ENCODE measurements at places on chromosomes 6 and 20.

- DNase-seq = no peak
Observed at GRCh38 chr6:39882531-39882899, 51.7 kb downstream of the MOCS1 start.

GRCh38 chr6:106275692-106276091, 49.9 kb downstream of the ATG5 start:
- DNase-seq = no peak

- no peak for DNase-seq
Observed at GRCh38 chr6:84329516-84329915, 102.1 kb upstream of the CEP162 start.

- no peak for DNase-seq
Observed at GRCh38 chr6:100447081-100447899, 17.4 kb downstream of the SIM1 start.

- no peak for DNase-seq
Observed at GRCh38 chr6:31075528-31075927, 36.8 kb downstream of the C6orf15 start.

DNA sequence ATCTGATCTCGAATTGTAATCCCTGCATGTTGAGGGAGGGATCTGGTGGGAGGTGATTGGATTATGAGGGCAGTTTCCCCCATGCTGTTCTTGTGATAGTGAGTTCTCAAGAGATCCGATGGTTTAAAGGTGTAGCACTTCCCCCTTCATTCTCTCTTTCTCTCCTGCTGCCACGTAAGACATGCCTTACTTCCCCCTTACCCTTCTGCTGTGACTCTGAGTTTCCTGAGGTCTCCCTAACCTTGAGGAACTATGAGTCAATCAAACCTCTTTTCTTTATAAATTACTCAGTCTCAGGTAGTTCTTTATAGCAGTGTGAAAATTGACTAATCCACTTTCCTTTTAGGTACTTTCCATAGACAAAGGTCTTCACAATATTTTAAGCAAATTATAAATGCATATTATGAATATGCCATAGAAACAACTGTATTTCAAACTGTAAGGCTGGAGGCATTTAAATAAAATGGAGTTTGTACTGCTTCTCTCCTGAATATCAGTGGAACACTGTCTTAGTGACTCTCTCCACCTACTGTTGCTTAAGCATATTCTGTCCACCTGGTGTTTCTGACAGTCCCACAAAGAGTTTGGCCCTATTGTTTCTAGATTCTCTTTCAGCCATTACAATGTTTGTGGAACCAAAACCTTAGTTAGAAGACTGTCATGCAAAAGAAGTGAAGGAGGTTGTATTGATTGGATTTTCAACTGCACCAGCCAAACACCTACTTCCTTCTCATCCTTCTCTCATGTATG, 24.3 kb upstream of the IL17A start:
- DNase-seq = no peak

DNA sequence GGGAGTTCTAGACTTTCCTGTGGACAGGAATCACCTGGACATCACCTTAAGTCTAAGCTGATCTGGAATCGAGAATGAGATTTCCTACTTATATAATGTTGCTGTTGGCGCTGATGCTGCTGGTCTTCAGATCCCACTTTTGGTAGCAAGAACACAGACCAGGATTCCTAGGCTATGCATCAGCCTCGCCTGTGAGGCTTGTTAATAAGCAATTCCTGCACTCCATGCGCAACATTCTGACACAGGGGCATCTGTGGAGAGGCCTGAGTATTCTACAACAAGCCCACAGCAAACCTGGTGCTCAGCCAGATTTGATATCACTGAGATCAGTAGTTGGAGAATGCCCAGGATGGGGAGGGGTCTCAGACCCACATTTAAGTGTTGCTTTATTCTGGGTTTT, 52.0 kb upstream of the TRIM26 start:
- no peak for DNase-seq

DNA sequence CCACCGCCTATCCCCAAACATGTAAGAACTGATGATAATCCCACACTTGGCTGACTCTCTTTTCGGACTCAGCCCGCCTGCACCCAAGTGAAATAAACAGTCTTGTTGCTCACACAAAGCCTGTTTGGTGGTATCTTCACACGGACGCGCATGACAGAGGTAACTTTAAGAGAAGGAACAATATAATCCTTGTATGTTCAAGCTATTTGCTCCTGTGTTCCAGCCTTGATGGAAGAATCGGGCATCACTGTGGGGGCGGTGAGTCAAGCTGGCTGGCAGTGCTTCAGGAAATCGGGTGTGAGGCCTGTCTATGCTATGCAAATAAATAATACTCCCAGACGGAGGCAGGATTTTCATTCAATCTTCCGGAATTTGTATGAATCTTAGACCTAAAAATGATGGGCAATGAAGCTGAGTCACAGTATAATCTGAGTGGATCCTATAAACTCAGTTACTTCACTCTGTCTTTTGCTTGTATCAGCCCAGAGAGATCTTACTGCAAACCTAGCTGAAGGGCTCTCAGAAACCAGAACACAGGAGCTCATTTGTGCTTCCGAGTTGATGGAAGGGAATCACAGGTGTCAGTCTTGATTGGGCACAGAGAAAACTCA, 45.2 kb upstream of the NT5E start:
- no peak for DNase-seq

GRCh38 chr6:76843054-76843822, 620.1 kb downstream of the HTR1B start:
- no peak for DNase-seq

GRCh38 chr20:62554214-62554897, 78.6 kb upstream of the GATA5 start:
- no peak for DNase-seq

DNA sequence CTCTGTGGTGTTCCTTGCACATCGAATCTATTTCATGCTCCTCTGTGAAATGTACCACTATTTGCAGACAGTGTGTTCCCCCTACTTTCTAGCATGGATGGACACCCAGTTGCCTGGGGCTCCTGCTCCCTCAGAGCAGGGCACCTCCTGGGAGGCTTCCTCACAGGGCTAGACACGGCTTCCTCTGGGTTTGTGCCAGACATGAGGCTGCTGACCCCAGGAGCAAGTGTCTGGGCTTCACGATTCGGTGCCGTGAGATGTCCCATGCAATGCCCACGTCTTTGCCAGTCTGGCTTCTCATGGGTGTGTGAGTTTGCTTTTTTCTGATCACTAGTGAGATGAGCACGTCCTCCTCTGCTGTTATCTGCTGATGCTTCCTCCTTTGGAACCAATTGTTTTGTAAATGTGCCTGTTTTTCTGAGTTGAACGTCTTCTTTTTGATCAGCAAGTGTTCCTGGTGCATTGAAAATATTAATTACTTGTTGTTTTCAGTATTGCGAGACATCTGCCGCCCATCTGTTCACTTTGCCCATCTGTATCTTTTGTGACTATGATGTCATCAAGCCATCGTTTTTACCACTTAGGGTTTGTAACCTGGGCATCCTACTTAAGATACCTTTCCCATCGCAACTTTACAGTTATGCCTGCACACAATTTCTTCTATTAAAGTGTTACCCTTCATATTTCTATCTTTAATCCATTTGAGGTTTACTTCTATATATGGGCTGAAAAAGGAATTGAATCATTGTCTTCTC, 92.0 kb downstream of the TTLL2 start:
- no peak for DNase-seq
